Thoracic aorta (tissue), 2 donors: ENCODE measurements at places on chromosomes 12 and 14. TPM values are rescaled to one million over a fixed set of nuclear protein-coding genes. Genes with fewer than 3 reads are reported as not detected.

CMA1 gene
- not detected for total RNA-seq

SDR9C7 gene
- not detected for total RNA-seq

DNA sequence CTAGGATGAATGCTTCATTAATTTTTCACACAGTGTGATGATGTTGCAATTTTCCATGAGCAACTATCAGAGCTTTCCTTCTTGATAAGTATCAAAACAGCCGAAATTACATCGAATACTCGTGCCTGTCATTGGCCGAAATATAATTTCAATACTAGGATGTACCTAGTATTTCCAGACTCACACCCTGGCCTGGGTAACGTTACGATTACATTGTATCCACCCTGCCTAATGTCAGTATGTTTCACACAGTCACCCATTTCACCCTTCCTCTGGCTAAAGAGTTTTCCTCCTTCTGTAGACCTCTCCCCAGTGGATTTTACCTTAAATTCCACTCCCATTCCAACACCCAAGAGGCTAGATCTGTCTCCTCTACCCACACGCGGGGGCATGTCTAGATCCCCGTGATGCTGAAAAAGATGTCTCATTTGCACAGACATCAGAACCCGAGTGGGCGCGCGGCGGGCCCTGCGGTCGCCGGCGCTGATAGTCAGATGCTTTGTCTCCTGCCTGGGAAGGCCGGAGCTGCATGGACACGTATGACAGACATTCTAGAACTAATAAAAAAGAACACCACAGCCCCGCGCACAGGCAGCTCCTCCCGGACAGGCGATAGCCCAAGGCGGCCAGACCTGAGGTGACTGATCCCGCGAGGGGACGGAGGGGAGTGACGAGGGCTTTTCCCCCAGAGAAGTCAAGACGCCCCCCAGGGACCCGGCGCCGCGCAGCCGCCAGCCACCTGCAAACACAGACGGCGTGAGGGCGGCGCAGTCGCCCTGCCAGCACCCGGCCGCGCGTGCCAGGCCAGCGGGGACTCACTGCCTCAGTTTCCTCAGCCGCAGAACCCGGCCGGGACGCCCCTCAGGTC lies 723 bp downstream of the KIF21A start:
- no peak for DNase-seq

DNA sequence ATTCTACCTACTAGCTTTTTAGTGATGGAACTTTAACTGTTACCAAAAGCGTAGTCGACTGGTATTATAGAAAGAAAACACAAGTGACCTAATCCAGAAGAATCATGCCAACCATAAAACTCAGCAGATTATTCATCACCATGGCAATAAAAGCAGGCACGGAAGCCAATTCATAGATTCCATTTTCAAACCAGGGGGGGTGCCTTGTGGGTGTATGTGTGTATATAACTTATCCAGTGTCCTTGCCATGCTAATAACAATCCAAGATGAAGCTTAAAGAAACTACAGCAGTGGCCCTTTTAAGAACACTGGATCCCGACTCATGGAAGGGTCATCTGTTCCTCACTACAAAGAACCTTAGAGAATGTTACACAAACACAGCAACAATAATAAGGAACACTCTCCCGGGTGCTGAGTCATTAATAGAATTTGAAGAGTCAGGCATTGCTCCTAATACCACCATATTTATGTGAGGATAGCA lies 61.0 kb downstream of the EPS8 start:
- DNase-seq: no peak

GRCh38 chr14:34355584-34356263 lies 106.3 kb downstream of the SPTSSA start:
- DNase-seq: no peak

GRCh38 chr12:116039081-116039480 lies 238.4 kb downstream of the MED13L start:
- no peak for DNase-seq

GRCh38 chr14:54085232-54085761 lies 128.7 kb upstream of the BMP4 start:
- DNase-seq: no peak

DNA sequence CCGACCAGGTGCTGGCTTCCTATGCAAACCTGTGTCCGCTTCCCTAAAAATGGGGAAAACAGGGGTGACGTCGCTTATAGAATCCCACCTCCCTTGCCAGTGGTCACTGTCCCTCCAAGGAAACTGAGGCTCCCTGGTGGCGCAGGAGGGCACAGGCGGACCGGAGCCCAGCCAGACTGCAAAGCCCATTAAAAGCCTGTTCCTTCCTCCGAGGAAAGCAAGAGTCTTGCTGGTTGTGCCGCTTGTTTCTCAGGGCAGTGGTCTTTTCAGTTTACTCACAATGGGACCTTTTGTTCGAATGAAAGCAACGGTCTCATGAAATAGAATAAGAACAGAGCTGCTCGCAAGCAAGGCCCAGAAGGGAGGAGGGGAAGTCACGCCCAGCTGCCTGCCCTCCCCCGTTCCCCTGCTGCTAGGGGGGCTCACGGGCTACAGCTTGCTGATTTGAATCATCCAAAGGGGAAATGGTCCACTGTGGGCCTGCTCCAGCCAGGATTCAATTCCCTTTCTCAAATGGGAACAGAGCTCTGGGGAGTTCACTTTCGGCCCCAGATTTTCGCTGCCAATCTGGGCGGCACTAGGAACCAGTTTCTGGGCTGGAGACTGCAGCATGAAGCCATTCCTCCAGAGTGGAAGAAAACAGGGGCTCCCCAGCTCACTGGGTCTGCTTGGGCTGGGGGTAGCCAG lies 4.6 kb upstream of the SELPLG start:
- DNase-seq: no peak

GRCh38 chr14:85175556-85175955 lies 354.4 kb upstream of the FLRT2 start:
- DNase-seq: no peak
